ENCODE measurements at places on chromosomes 2 and 18. TPM values are rescaled to one million over a fixed set of nuclear protein-coding genes. Genes with fewer than 3 reads are reported as not detected.
A peak's percentile ranks its signal among the peaks of the same experiment; 100 is the strongest.

The UPP2 gene
- total RNA-seq: not detected

The ANKRD62 gene
- not detected for total RNA-seq

The MBD1 gene
- 62.1 TPM for total RNA-seq

The ANKRD30BL gene
- not detected for total RNA-seq

GRCh38 chr2:165617741-165618481, 148.4 kb downstream of the CSRNP3 start:
- DNase-seq: no peak

DNA sequence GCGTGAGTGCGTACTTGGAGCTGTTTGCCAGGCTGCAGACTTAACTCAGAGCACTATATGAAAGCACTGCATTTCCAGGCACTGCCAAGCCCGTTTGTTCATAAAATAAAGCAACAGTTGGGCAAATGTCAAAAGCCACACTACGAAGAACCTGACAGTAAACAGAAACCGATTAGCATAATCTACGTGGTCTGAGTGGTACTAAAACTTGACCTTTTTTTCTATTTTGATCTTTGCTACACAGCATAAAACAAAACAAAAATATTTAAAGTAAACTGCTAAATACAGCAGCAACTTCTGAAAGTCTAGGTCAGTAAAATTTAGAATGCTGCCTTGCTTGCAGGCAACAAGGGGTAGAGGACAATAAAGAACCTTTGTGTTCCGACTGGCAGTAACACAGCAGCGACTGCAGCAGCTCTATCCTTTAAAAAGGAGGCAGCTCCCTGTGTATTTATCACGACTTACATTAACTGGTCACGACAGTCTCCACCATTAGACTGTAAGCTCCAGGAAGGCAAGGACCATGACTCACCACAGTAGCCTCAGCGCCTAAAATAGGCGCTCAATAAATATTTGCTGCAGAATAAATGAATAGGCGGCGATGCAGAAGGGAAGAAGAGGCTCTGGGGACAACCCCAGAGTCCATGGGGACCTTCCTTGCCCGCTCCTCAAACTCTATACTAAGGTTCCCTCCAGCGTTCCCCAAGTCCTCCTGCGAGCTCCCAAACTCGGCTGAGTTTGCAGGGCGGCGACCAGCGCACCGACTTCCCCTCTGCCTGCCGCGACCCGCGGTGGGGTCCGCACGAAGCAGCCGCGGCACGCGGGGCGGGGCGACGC, 902 bp downstream of the SS18 start:
- no peak for DNase-seq

GRCh38 chr18:13283746-13284145, 65.2 kb downstream of the LDLRAD4 start:
- DNase-seq: no peak

DNA sequence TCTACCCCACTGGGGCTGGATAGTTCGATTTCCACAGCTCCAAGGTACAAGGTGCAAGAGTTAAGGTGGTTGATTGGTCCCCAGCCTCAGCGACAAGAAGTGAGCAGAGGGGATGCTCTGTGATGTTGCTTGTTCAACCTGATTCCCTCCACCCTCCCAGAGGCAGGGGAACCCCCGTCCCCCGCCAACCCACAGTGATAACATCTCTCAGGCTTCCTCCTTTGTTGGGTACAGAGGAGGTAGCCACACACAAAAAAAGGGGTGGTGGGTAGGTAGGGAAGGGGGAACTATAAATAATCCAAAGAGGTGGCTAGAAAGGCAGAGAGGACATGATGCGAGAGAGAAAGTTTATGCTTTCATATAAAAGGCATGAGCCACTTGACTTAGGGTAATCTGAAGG, 192.9 kb upstream of the POU3F3 start:
- DNase-seq: no peak

- DNase-seq: no peak
Measured at GRCh38 chr2:19651466-19651865, 250.3 kb downstream of the TTC32 start.

GRCh38 chr2:60215386-60215901, 338.0 kb downstream of the BCL11A start:
- no peak for DNase-seq

GRCh38 chr2:145203891-145204290, 684.0 kb upstream of the ZEB2 start:
- no peak for DNase-seq

DNA sequence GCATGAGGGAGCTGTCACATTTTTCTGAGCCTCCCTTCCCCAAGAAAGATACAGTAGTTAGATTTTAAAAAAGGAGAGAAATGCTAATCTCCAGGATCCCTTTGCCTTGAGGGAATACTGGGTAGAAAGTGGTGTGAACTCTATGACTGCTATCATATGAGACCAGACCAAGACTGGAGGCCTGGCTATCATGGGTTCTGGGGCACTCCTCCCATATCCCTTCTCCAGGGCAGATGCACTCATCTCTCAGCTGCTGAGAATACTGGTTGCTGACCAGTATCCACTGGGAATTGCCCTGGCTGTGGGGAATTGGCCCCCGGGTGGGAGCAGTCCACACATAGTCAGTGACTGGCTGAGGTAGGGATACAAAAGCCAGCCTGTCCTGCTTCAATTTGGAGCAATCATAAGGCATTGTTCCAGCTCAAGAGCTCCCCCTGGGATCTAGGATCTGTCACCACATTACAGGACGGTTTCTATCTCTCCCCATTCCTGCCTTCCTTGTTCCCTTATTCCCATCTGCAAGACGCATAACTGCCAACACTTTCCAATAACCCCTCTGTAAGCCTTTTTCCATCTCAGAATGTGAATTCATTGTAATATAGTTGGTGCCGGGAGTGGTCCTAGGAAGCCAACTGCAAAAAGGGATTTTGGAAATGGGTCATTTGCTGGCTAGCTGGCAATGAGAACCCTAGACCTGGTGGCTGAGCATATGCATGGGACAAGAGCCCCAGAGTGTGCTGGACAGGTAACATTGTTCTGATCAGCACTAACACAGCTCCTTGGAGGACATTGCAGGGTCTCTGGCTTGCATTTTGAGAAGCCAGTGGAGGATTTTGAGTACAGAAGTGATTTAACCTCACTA, 35.4 kb upstream of the REEP1 start:
- DNase-seq: no peak

- DNase-seq: no peak
Measured at GRCh38 chr2:16040271-16041010, 100.1 kb downstream of the MYCN start.

- DNase-seq: no peak
Measured at GRCh38 chr18:36737316-36737715, 91.5 kb downstream of the TPGS2 start.

GRCh38 chr2:145091967-145092366, 572.0 kb upstream of the ZEB2 start:
- DNase-seq: no peak

- DNase-seq: no peak
Measured at GRCh38 chr2:70088598-70089219, 1.4 kb downstream of the PCBP1 start.

DNA sequence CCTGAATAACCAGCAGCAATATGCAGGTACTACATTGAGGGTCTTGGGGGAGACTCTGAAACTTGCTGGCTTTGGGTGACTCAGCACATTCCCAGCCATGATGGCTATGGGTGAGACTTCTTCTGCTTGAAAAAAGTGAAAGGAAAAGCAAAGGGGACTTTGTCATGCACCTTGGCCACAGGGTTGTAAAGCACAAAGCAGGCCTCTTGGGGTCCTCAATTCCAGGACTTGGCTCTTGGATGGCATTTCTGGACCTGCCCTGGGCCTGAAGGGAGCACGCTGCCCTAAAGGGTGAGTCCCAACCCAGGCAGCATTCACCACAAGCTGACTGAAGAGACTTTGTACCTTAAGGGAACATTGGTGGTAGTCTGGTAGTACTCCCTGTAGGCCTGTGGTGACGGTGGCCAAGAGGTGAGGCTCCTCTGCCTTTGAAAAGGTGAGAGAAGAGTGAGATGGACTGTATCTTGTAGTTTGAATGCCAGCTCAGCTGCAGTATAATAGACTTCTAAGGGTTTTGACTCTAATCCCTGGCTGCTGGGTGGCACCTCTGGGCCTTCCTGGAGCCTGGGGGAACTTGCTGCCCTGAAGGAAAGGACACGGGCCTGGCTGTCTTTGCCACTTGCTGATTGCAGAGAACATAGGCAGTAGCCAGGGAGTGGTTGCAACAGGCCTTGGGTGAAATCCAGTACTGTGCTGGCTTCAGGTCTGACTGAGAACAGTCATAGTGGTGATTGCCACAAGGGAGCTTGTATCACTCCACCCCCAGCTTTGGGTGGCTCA, 36.5 kb upstream of the CYTIP start:
- DNase-seq: peak; percentile 59

DNA sequence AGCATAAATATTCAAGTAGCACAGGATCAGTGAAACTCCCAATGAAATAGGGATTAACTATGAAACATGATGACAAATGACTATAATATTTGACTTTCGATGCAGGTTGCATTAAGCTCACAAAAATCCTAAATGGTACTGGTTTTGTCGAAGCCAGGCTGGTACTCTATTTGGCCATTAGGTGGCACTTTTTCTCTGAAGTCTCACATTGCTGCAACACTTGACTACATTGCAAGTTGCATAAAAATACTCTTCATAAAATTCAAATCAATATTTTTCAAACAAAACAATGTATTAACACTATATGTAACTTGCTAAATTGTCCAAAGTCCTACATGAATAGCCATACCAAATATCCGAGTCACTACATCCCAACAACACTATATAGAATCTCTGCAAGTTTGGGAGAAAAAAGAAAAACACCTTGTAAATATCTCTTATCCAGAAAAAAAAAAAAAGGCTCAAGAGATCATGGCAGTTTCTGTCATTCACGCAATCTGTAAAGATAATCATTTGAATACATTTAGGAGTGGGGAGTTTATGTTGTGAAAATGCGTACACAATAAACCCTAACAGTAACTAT, 9.5 kb downstream of the RTTN start:
- DNase-seq: no peak

Data from aorta (tissue), 5 donors.